GM12865 (cell line): ENCODE measurements at places on chromosomes 2 and 18.
A peak's percentile ranks its signal among the peaks of the same experiment; 100 is the strongest.

GRCh38 chr2:227365833-227366232, 13.3 kb downstream of the TM4SF20 start:
- DNase-seq: no peak

DNA sequence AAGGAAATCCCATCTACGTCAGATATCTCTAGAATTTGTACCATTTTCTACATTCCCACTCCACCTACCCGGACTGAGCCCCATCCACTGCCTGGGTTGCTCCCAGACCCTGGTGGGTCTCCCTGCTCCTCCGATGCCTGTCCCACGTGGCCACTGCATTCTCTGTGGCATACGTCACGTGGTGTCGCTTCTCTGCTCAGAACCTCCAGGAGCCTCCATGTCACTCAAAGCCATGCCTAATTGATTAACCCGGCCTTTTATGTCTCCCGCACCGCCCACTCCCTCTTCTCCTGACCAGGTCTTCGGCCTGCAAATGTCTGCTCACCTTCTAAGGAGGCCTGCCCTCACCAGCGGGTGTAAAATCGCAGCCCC, 176.6 kb downstream of the HDAC4 start:
- no peak for DNase-seq

DNA sequence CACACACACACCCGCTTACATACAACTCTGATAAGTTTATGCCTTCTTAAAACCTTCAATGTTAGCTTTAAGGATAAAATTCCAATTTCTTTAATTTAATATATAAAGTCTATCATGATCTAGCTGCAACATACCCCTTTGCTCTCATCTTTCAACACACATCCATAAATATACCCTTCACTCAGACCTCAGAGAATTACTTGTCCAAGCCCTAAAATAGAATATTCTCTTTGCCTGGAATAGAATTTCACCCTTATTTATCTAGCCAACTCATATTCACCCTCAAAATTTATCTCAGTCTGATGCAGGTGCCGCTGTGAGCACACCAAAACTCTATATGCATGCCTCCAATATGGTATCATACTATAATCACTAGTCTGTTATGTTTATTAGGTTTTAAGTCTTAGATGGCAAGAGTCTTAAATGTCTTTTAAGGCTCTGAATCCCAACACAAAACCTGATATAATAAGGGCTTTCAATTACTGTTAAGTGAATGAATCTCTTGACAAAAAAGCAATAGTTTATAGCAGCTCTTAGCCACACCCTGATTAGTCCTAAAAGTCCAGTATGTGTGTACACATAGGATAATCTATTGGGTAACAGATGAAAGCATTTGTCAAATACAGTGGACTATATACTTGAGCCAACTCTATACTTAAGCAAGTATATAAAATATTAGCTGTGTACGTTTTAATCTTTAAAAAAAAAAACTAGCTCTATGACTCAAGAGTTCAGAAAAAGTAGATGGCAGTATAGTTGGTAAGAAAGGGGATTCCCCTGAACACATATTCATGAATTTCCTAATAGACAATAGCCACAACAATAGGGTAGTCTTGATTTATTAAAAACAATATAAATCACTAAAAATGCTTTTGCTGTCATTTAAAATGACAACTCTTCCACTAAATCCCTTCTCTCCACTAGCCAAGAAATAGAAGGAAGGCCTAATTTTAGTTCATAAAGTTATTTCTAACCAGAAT, 144.5 kb downstream of the EXOC6B start:
- DNase-seq: no peak

- DNase-seq: no peak
These were observed 56.1 kb downstream of the CIB4 start for GRCh38 chr2:26585100-26585499.

DNA sequence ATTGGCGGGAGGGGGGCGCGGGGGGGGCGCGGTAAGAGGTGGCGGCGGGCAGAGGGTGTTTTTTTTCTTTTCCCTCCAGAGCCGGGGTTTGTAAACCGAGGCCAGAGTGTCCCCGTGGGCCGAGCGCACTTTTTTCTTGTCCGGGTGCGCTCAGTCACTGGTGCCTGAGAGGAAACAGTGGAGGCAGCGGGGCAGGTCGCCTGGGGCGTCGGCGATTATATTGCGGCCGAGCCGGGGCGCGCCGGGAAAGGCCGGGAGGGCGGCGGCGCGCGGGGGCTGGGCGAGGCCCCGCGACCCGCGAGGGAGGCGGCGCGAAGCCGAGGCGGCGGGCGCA, 275 bp downstream of the HOXD8 start:
- no peak for DNase-seq

DNA sequence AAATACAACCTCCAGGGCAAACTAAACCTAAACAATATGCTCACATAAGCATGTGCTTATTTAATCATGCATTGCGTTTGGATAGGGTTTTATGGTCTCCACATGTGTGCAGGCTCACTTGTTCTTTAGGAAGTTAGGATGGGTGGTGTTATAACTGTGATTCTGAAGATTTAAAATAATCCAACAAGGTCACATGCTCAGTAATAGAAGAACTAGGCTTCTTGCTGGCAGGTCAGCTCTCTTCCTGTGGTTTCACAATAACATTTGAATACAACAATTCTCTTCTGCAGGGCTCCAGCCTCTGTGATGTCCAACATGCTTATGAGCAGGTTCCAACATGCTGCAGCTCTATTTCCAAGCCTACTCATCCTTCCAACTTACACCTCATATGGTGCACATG, 84.0 kb downstream of the MYL12B start:
- no peak for DNase-seq

GRCh38 chr2:138017824-138018223, 53.6 kb downstream of the HNMT start:
- no peak for DNase-seq

DNA sequence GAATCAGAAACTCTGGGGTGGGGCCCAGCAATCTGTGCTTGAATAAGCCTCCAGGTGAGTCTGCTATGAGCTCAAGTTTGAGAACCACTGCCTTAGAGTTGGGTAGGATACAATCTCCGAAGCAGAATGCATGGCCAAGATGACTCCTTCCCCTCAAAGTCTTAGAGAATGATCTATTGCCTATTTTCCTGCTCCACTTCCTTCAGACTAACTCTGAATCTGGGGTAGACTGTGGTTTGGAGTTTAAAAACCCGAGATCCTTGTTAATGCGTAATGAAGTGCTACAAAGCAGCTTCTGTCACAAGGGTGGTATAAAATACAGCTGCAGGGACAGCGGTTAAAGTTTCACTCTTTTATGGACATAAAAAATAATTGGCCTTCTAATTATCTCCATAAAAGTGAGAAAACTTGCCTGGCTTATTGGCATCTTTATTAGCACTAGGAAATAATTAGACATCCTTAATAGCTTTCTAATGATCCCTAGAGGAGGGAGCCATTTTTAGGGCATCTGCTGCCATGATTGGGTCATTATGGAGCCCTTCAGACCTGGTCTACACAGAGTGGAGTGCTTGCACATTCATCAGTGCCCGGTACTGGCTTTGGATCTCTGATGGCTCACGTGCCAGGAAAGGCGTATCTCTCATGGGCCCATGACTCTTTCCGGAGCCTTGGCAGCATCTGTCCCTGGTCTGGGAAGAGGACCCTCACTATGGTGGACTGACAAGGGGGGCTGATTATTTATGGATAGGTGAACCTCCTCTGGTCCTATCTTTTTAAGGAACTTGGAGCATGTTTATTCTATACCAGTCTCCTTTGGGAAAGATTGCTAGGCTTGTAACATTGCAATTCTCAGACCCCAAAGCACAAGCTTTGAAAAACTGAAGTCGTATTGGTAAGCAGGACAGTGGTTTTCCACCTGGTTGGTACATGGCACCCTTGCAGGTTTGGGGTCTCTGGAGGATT, 28.2 kb downstream of the SIX2 start:
- no peak for DNase-seq

DNA sequence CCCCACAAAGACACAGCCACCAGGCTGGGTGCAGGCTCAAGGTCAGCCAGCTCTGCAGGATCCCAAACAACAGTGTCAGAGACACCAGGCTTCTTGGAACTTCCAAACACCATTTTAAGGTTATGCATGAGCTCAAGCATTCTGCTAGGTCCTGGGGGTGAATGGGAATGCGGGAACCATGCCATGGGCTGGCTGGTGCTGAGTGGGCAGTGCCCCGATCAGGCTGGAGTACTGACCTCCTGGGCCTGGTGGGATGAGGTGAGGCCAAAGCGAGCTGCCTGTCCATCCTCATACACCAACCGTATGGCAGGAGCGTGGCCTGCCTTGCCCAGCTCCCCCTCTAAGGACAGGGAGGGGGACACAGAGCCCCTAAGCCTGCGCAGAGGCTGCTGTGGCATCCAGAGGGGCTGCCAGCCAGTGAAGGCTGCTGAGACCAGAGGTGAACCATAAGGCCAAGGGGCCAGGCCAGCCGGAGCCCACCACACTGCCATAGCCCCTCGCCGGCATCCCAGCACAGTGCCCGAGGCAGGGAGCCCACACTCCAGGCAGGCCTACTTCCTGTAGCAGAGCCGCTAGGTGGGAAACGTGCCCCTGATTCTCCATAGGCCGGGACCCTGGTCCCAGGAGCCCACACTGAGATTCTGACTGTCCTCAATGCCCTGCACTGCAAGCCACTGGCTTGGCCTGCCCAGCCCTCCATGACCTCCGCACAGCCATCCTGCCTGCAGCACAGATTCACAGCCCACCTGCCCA, 135.0 kb downstream of the HDAC4 start:
- no peak for DNase-seq

DNA sequence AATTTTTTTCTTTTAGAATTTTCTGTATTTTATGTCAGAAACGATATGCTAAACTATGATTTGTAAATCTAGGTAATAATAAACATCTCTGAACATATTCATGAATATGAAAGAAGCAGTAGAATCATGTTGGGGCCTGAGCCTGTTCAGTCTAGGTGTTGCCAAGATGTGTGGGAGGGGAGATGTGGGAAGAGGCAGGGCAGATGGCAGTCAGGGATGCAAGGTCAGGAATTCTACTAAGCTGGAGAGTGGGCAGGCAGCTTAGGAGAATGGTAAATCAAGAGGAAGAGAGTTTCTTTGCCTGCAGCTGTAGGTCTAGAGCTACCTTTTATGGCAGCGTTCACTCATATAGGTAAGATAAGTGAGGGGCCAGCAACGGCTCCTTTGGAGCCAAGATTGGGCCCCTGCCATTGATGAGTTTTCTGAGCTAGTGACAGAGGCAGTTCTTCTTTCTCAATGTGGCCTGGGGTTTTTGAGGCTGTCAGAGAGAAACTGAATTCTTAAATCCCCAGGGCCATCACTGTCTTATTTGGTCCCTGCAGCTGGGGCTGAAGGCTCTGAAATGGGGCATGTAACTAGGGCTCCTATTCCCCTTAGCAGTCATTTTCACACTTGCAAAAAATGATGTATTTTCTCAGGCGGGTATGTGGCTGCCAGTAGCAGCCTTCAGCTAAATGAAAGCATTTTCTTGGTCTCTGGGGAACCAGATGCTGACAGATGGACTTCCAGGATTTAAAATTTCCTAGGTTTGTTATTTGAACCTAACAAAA, 232.8 kb downstream of the PIK3C3 start:
- DNase-seq: peak; percentile 49

- DNase-seq: no peak
These were observed 13.7 kb downstream of the RBBP8 start for GRCh38 chr18:22946846-22947245.

DNA sequence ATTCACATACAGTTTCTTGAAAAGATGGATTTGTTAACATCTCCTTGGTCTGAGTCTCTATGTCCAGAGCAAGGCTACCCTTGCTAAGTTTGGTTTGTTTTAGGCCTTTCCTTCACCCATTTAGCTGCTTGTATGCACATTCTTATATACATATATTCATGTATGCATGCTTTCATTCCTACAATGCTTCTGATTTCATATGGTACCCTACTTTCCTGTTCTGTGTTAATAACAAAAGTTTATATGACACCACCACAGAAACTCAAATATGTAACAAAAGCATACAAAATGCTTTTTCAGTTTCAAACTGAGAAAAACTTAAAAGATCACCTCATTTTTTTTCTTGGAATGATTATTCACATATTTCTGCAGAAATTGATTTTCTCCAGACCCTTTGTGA, 39.4 kb downstream of the OSGEPL1 start:
- no peak for DNase-seq

- peak; percentile 72 for DNase-seq
These were observed 8.5 kb upstream of the SP140L start for GRCh38 chr2:230318190-230319121.
